ENCODE measurements at places on chromosomes 1 and 21. TPM values are rescaled to one million over a fixed set of nuclear protein-coding genes. Genes with fewer than 3 reads are reported as not detected.

DNA sequence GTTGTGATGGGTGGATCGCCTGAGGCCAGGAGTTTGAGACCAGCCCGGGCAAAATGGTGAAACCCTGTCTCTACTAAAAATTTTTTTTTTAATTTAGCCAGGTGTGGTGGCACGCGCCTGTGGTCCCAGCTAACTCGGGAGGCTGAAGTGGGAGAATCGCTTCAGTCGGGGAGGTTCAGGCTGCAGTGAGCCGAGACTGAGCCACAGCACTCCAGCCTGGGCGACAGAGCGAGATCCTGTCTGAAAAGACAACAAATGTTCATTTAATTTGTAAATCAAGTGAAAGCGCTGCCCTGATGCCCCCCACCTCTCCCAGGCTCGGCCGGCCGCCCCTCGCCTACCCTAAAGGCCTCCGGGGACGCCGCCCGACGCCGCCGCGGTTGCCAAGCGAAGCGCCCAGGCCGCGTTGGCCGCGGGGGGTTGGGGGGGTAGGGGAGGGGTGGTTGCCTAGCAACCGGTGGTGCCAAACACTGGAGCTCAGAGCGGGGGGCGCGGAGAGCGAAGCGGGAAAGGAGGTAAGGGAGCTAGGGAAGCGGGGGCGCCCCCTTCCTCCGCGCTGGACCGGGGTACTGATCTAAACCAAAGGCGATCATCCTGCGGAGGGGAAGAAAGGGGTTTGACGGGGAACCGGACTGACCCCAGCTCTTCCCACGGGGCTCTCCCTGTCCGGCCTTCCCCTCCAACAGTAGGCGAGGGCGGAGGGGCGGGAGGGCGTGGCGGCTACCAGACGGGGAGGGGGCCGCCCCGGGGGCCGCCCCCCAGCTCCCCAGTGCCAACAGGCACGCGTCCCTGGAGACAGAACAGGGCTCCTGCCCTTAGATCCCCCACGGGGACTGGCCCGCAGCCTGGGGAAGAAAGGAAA lies at the start of gene TEKT2:
Gene TEKT2 (plus strand): TSS at position 460 of the 862 bp plus-strand sequence. CDS start 828 bp downstream, outside the sequence.
- ATAC-seq: no peak

The CHD5 gene
- 5.4 TPM for total RNA-seq

The OR2AK2 gene
- not detected for total RNA-seq

GRCh38 chr1:71755441-71755840 lies 526.9 kb downstream of the NEGR1 start:
- no peak for ATAC-seq

- ATAC-seq: no peak
Observed at GRCh38 chr1:228940926-228941325, 205.6 kb downstream of the RHOU start.

GRCh38 chr1:78553859-78554258 lies 63.1 kb downstream of the PTGFR start:
- ATAC-seq: no peak

DNA sequence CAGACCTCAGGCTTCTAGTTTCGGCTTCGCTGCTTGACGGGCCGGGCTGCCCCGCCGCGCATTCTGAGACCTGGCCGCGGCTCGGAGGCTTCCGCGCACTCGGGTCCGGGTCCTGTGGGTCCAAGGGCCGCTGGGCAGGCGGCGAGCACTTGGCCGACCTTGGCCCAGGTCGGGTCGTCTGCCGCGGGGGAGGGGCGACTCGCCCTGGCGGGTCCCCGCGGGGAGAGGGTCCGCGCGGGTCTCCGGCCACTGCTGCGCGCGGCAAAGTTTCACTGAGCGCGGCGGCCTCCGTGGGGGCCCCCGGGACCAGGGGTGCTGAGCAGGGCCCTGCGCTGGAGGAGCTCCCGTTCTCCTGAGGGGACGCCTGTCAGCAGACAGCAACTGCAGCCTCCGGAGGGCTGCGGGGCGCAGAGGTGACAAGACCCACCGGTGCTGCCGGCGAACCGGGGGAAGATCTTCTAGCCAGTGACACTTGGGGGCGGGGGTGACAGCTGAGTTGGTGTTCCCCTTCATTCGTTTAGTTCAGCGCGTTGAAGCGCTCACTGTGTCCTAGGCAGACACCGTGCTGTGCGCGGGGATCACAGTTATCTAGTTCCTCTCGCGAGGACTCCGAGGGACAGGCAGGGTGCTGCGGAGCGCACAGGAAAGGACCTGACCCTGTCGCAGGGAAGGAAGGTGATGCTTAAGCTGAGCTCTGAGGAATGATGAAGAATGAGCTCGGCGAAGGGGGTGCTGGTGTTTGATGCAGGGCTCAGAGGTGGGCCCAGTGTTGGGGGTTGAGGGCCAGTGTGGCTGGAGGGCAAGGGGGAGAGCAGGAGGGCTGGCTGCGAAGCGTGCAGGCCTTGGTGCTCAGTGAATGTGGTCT lies 725 bp downstream of the MTFR1L start:
- ATAC-seq: peak; percentile 52

The SLC45A1 gene
- 6.5 TPM for total RNA-seq

GRCh38 chr1:165011991-165012531 lies 344.5 kb downstream of the LMX1A start:
- ATAC-seq: no peak

The C1orf21 gene
- total RNA-seq: 167 TPM

The ABL2 gene
- total RNA-seq: 22.2 TPM

GRCh38 chr21:39115576-39116235 lies 67.5 kb downstream of the PSMG1 start:
- ATAC-seq: no peak

DNA sequence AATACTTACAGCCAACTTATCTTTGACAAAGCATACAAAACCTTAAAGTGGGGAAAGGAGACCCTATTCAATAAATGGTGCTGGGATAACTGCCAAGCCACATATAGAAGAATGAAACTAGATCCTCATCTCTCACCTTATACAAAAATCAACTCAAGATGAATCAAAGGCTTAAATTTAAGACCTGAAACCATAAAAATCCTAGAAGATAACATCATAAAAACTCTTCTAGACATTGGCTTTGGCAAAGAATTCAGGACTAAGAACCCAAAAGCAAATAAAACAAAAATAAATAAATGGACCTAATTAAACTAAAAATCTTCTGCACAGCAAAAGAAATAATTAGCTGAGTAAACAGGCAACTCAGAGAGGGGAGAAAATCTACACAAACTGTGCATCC lies 335.6 kb upstream of the PBX1 start:
- ATAC-seq: no peak

DNA sequence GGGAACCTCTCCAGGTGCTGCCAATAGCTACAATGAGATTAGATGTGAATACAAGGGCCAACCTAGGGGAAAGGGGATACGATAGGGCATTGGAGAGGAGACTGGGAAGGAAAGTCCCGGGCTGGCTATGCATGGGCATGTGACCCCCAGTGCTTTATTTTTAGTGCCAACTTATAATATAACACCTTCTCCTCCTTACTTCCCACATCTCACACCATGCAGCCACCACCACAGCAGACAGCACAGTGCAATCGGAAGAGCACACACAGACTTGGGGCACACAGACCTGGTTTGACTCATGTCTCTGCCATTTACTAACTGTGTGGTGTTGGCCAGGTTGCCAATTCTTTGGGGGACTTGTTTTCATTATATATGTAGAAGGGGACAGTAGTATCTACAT lies 85.4 kb downstream of the TOMM20 start:
- ATAC-seq: no peak

The NR5A2 gene
- 3.9 TPM for total RNA-seq

GRCh38 chr1:23446661-23447310 lies 22.2 kb upstream of the TCEA3 start:
- ATAC-seq: no peak

DNA sequence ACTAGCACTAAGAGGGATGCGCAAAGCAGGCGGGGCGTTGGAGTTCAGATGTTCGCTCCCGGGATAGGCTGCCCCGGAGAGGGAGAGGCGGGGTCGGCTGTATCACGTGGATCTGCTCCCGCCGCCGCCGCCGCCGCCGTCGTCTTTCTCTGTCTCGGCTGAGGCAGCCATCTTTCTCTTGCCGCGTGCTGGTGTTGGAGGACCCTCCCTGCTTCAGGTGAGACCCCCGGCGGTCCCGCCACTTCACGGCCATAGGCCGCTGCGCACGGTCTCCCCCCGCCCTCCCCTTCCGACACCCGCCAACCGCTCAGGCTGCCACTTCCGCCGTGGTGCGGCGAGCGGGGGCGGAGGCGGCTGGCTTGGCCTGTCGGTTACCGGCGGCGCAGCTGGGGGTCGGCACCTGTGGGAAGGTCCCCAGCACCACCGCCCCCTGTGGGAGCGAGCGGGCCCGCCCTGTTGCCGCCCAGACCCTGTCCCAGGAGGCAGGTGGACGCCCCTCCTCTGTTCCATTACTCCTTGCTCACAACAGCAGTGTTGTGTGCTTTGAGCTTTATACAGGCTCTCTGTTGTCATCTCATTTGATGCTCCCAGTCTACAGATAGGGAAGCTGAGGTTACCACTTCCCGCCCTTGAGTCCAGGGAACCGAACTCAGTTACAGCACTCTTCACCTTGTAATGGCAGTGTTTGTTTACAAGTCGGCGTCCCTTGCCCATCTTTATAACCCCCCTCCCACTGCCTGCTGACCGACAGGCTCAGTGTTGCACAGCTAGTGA lies at the start of gene BTF3L4:
Gene BTF3L4 (plus strand): TSS at position 133 of the 774 bp plus-strand sequence. CDS start 3,553 bp downstream, outside the sequence.
- ATAC-seq: peak; percentile 97

The DYNLT4 gene
- total RNA-seq: not detected

Data from gastroesophageal sphincter (tissue), 4 donors.